ENCODE measurements at places on chromosomes 11 and 22.

DNA sequence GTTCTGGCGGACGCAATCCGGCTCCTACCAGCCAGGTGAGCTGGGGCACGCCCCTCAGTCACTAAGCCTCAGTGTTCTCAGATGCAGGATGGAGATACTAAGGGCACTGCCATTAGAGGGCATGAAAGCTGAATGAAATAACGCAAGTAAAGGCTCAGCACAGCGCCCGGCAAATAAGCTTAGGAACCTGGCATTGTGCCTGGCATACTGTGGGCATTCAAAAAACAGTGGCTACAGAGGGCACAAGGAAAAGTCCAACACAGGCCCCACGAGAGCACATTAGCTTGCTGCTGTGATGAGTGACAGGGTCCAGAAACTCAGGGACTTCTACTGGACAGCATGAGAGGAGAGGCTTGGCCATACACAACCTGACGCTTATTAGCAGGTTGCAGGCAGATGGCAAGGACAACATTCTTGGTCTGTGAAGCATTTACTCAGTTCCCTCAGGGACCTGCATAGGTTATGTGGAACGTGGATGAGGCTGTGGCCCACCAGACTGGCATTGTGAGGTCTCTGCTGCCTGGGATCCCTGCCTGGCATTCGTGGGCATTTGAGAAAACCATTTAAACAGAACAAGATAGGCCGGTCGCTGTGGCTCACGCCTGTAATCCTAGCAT lies 12.2 kb downstream of the TXN2 start:
- DNase-seq, result no peak

GRCh38 chr11:64765291-64765850 lies 5.6 kb upstream of the PYGM start:
- DNase-seq, result no peak

GRCh38 chr22:48167238-48167637 lies 1404.8 kb downstream of the TBC1D22A start:
- DNase-seq, result no peak

DNA sequence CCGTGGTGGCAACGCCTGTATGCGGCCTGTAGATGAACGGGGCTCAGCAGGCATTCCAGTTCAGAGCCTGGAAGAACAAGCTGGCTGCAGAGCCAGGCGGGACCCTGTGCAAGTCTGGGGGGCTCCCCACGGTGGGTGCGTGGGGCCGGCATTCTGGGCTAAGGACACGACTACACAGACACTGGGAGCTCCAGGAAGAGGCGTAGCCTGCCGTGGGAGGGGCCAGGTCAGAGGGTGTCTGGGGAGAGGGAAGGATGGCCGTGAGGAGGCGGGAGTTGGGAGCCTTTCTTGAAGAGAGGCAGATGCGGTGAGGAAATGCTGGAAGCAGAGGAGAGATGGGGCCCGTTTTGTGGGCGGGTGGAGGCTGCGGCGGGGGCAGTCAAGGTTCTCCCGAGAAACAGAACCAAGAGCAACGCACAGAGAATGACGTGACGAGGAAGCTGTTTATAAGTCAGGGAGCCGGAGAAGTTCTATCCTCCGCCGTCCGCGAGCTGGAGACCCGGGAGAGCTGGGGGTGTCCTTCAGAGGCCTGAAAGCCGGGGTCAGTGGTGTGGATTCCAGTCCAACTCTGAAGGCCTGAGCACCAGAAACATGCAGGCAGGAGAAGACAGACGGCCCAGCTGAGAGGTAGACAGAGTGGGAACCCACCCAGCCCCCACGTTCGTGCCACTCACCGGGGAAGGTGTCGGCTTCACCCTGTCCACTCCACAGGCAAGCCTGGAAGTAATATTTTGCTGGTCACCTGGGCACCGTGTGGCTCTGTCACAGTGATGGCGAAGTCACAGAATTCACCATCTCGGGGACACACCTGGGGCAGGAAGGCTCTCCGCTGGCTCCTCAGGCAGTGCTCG lies 529.6 kb downstream of the BRD1 start:
- DNase-seq, result no peak
